ENCODE measurements at places on chromosomes 2 and 18.

DNA sequence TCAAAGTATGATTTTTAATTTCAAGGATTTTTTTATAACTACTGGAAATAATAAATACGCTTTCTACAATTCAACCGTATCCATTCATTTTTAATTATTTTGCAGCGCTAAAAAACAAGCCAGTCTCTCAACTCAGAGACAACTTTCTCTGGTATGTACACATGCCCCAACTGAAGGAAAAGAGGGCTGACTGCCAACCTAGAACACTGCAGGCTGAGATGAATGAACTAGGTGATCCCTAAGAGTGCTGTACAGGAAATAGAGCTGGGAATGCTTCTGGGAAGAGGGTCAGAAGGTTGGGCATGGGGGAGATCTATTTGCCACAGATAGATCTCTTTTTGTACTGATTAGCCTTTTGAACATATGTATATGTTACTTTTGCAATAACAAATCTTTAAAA lies 460.1 kb downstream of the NR4A2 start:
- no peak for DNase-seq

GRCh38 chr2:233466991-233467603 lies 99.5 kb downstream of the USP40 start:
- no peak for DNase-seq

GRCh38 chr2:105842555-105842954 lies 97.8 kb downstream of the NCK2 start:
- DNase-seq = no peak

GRCh38 chr2:176140513-176141317 lies 10.6 kb upstream of the HOXD4 start:
- peak; percentile 93 for DNase-seq

DNA sequence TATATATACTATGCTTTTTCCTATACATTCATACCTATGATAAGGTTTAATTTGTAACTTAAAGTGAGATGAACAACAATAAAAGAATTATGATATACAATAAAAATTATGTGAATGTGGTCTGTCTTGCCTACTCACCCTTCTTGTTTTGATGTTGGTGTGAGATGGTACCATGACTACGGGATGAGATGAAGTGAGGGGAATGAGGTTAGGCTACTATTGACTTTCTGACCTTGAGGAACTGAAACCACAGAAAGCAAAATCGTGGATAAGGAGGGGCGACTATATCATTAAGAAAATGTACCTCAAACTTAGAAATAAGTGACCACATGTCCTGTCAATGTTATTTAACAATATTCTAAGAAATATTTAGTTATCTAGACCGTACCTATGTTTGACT lies 103.9 kb upstream of the PPP1CB start:
- DNase-seq = no peak

GRCh38 chr2:106073678-106074406 lies 120.3 kb downstream of the UXS1 start:
- DNase-seq = no peak

DNA sequence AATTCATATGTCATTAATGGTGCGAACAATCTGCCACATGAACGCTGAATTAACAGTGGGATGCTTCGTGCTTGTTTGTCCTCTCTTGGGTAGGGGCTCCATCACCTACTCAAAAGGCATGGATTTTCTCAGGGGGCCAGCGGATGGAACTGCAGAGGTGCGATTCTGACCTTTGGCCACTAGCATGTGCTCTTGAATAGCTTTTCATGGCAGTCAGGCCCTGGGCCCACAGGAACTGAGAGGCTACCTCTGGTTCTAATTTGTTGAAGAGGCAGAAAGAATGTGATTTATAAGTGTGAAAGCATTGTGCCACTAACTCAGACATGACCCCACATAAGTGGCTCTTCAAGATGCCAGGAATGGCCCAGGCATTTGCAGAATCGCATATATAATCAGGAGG lies 283.2 kb downstream of the INSIG2 start:
- peak; percentile 84 for DNase-seq

- DNase-seq = no peak
Measured at GRCh38 chr18:38010037-38010436, 444.4 kb upstream of the CELF4 start.

- DNase-seq = no peak
Measured at GRCh38 chr2:150532879-150533278, 45.4 kb upstream of the RND3 start.

GRCh38 chr2:134234535-134234934 lies 19.3 kb upstream of the MGAT5 start:
- DNase-seq = no peak

GRCh38 chr2:88006912-88007439 lies 9.4 kb downstream of the RNU2-63P start:
- no peak for DNase-seq

DNA sequence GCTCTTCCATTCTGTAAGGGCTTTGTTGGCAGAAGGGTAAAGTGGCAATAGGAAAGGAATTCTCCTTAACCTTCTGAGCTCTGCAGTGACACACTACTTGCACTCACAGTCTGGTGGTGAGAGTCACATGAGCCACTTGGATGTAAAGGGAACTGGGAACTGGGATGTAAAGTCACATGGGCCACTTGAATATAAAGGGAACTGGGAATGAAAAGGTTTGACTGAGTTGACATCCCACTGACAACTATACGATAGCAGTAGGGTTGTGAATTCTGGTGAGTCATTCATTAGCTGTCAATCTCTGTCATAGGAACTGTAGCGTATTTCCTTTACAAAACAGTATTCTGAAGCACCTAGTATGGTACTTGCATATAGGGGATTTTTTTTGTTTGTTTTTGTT lies 5.5 kb downstream of the RPE start:
- DNase-seq = no peak

DNA sequence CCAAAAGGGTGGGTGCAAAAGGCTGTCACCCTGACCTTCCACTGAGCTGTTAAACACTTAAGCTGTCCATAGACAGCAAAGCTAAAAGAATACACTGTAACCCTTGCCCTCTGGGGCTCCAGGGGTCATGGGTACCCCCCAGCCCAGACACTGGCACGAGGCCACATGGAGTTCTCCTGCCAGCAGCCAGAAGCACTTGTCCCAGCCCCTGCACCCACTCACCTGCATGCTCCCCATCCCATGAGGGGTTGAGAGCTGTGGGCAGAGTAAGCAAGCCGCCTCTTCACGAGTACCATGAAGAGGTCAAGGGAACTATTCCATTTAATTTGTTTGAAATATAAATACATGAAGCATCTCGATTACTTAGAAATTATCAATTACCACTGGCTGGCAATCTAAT lies 867.1 kb upstream of the ZEB2 start:
- no peak for DNase-seq

DNA sequence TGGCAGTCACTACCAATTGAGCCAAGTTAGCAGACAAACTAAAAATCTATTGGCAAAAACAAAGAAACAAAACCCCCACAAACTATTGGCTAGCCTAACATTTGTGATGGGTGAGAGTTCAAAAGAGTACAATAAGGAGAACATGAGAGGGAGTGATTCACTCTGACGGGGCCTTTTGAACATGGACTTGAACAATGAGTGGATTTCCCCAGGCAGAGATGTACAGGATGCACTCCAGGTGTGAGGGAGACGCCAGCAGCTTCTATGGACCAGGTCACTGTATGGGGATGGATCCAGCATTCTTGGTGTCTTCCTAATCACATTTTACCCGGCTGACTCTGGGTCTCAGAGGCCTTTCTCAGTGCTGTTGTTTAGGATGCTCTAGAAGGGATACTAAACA lies 167.5 kb upstream of the SMAD2 start:
- DNase-seq = no peak

Measured in neural progenitor cell (in vitro differentiated cells).